ENCODE measurements at places on chromosomes 12 and 14.
A peak's percentile ranks its signal among the peaks of the same experiment; 100 is the strongest.

DNA sequence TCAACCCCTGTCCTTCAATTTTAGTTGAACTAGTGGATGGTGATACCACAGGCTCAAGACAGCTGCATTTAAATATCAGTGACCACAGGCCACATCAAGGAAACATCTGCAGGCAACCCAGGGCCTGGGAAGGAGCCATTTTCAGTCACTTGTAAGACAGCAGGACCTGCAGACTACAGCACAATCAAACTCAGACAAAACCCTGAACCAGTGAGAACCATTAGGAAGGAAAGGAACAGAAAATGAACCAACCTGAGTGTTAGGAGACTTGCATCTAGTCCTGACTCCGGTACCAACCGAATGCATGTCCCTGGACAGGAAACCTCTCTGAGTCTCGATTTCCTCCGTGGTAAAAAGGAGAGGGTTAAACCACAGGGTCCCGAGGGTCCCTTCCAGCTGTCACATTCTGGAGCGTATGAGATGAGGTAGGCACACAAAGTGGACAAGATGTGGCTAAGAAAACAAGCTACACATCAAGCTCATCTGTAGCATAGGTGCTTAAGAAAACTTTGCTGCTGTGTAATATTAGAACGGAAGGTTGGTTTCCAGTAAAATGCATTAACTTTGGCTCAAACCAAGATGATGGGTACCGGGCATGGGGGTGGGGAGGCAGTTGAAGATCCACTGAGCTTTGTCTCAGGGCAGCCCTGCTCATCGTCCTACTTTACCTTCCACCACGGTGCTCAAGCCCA lies 1.6 kb upstream of the CDKN1B start:
- no peak for DNase-seq

GRCh38 chr12:45644541-45644940 lies 85.0 kb upstream of the ARID2 start:
- no peak for DNase-seq

GRCh38 chr12:92191061-92191460 lies 45.4 kb upstream of the BTG1 start:
- no peak for DNase-seq

DNA sequence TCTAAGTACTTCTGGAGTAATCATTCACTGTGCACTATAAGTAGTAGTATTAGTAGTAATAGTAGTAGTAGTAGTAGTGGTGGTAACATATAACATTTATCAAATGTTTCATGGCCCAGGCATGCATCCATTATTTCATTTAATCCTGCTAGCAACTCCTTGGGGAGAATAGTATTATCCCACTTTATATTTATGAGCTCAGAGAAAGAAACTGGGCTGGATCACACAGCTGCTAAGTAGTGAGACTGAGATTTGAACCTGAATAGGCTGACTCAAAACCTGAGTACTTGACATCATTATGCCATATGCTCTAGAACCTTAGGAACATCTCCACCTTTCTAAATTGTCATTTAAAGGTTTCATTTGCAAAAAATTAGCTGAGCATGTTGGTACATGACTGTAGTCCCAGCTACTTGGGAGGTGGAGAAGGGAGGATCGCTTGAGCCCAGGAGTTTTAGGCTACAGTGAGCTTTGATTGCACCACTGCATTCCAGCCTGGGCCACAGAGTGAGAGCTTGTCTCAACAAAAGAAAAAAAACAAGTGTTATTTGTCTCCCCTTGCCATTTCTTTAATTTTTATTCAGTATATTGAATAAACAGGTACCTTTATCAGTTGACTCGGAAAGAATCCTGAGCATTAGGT lies 11.4 kb upstream of the NID2 start:
- DNase-seq = no peak

DNA sequence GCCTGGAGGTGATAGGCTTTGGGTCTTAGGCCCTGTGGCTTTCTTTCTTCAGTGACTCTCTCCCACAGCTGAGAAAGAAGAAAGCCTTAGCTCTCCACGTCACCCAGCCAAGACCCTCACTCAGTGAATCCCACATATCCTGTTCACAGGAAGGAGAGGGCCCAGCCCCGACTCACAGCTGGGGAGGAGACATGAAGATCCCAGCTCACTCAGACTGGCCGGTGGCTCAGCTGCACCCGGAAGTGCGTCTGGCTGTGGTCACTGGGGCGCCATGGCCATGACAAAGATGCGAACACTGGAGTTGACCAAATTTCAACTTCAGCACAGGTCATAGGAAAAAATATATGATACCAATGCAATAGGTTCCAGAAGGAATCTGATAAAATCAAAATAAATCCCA lies 14.2 kb downstream of the DLK1 start:
- DNase-seq = no peak

GRCh38 chr14:55502746-55503284 lies 62.4 kb upstream of the TBPL2 start:
- DNase-seq = no peak

- DNase-seq = no peak
Observed at GRCh38 chr14:89366864-89367778, 49.9 kb downstream of the FOXN3 start.

GRCh38 chr12:52965337-52965731 lies 16.4 kb downstream of the KRT18 start:
- no peak for DNase-seq

GRCh38 chr12:45568808-45569207 lies 160.7 kb upstream of the ARID2 start:
- no peak for DNase-seq

DNA sequence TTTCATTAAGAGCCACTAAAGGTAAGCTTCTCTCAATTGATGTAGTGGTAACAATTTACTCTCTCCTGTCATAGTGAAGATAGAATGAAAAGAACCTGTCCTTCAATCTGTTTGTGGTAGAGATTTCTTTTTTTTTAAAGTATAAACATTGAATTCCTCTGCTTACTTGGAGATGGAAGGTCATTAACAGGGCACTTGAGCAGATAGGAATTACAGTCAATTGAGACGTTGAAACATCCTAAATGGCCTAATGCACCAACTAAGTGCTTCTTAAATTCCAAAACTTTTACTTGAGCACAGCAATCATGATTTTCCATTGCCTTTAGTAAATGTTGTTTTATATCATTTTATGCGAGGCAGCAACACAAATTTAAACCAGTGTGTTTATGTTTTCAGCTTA lies 241.4 kb downstream of the FOXG1 start:
- no peak for DNase-seq

DNA sequence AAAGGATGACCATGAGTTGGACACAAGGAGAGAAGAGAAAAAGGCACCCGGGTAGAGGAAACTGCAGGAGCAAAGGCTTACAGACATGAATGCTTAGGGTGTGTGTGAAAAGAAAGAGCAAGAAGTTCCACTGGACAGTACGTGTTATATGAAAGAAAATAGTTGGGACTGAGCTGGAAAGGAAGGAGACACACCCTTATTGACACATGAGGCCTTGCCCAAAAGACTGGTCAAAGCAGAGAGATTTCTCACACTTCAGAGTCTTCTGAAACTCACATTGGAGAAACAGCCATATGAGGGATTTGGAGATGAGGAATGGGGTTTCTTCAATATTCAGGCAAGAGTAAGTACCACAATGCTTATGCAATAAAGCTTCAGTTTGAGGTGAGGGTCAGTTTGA lies 56.0 kb downstream of the TTC9 start:
- DNase-seq = no peak

DNA sequence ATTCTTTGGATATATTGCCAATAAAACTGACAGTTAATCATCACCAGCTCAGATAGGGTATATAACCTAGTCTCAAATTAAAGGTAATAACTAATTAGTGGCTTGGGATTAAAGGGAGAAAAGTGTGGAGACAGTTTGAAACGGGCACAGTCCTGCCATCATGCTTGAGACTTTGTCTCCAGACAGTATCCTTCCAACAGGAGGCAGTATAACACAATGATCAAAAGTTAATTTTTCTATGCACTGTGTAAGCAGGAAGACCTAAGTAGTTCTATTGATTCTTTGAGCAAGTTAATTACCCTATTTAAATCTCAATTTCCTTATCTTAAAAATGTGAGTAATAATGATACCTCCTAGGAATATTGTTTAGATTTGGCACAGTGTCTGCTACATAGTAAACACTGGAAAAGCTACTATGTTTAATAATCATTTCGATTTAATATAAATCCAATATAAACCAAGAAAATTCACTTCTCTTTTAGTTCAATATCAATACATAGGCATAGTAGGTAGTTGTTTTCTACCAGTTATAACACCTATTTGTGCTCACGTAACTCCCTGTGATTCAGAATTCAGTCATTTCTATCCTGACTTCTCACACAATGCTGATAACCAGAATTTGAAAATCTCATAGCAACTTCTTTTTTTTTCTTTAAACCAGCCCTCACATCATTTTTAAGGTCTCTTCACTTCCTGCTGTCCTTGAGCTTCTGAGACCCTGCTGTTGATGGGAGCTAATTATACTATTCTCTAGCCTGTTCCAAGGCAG lies 53.7 kb downstream of the GALNT4 start:
- DNase-seq = peak; percentile 39
